ENCODE measurements at places on chromosomes 12 and 14. TPM values are rescaled to one million over a fixed set of nuclear protein-coding genes. Genes with fewer than 3 reads are reported as not detected.
A peak's percentile ranks its signal among the peaks of the same experiment; 100 is the strongest.

SYCP3 gene
- 0.10 TPM for total RNA-seq

IFNG gene
- total RNA-seq, result 0.20 TPM

PROX2 gene
- total RNA-seq, result not detected

LRIG3 gene
- 241 TPM for total RNA-seq

TMTC1 gene
- total RNA-seq, result 21.9 TPM

TBX3 gene
- 14.7 TPM for total RNA-seq

VSX2 gene
- total RNA-seq, result not detected

MMP14 gene
- total RNA-seq, result 171 TPM

PIWIL1 gene
- 0.10 TPM for total RNA-seq

ARHGAP9 gene
- 5.0 TPM for total RNA-seq

HOXC11 gene
- total RNA-seq, result 2.4 TPM

PZP gene
- total RNA-seq, result 0.20 TPM

KSR2 gene
- 0.10 TPM for total RNA-seq

LPAR5 gene
- total RNA-seq, result 1.7 TPM

COCH gene
- 7.9 TPM for total RNA-seq

DNA sequence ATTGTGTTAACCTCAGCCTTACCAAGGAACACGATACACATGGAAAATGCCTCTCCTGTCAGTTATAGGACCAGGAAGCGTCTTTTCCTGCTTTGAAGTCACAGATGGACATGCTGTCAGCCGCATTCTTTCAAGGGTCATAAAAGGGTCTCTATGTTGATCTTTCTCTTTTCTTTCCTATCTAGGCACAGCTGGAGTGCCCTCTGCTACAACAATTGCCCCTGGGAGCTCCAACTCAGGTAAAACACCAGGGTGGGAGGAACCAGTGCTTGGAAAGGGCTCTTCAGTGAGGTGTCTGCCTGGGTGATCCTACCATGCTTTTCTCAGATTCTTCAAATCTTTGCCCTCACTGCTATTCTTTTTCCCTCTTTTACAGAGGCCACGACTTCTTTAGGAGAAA lies 157.4 kb upstream of the CNTN1 start:
- DNase-seq, result no peak

DNA sequence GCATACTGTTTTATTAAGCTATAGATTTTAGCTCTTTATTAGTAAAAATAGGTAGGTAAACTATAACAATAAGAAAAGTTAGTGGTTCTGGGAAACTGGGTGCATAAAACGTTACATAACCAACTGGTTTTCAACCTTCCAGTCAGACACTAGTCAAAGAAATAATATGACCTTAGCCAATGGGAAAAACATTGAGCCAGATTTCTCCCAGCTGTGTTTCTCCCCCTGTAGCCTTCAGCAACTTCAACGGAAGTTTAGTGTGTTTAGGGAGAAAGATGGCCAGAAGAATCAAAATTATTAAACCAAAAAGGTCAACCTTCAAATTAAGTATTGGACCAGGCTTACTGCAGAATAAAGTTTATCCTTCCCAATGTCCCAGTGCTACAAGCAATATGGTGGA lies 283.5 kb upstream of the DIO2 start:
- no peak for DNase-seq

DNA sequence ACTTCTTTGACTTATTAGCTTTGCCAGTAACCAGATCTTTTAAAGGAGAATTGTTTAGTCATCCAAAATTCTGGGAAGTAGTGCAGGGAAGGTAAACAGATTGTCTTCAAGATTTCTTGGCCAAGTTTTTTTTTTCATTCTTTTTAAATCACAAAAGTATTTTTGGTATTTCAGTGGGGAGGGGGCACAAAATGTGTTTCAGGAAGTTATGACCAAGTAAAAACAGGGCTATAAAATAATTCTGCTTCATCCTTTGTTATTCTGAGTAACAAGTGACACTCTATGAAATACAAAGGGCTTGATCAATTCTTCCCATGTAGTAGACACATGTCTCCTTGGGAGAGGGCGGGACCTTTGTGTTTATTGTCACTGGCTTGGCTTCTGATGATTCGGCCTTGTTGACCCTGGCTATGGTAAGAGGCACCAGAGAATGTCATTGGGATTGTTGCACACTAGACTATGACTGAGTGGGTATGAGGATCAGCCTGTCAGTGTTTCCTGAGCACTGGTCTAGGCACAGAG lies 55.4 kb downstream of the SUSD6 start:
- peak; percentile 17 for DNase-seq

DNA sequence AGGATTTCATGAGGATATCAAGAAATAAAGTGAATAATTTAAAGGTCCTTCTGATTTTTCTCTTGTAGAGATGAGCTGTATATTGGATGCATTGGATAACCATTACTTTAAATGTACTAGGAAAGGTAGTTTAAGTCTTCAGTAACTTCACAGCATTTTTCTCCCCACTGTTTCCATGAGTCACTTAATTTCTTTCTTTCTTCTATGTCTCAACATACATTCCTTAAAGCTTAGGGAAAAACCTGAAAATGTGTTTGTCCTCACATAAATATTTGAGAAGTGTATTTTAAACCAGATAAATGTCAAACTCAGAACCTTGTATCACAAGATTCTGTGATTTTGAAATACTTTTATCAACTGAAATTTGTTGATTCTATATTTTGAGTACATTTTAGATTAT lies 1970.2 kb upstream of the FLRT2 start:
- no peak for DNase-seq

- DNase-seq, result no peak
Observed at GRCh38 chr14:19801118-19801464, 2.5 kb upstream of the OR4N2 start.

DNA sequence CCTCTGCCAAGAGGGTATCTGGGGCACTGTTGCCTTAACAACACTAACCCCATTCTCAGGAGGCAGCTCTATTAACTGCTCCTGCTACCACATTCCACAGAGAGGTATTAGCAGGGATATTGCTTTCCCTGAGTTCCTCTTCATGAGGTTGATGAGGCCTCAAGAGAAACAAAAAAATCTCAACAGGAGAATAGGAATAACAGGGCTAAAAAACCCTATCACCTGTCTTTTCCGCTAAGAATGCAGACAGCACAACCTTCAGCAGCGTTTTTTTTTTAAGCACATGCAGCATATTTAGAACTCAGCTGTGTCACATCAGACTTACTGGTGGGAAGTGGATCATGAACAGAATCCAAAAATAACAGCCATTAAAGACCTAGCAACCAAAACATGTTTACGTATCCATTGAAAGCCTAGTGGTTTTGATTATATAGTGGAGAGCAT lies 29.2 kb downstream of the ATF7 start:
- peak; percentile 80 for DNase-seq

- DNase-seq, result peak; percentile 35
Observed at GRCh38 chr12:2052826-2053678, at the start of gene CACNA1C. CACNA1C (plus strand) TSS chr12:2052987; CDS start chr12:2053563, 576 bp downstream.

GRCh38 chr12:40152783-40153383 lies 47.0 kb upstream of the SLC2A13 start:
- DNase-seq, result peak; percentile 16

- peak; percentile 74 for DNase-seq
Observed at GRCh38 chr14:98946940-98947339, 325.1 kb downstream of the BCL11B start.

GRCh38 chr12:69623970-69624369 lies 13.3 kb upstream of the LRRC10 start:
- no peak for DNase-seq

GRCh38 chr14:29893989-29894388 lies 33.7 kb downstream of the PRKD1 start:
- DNase-seq, result no peak

DNA sequence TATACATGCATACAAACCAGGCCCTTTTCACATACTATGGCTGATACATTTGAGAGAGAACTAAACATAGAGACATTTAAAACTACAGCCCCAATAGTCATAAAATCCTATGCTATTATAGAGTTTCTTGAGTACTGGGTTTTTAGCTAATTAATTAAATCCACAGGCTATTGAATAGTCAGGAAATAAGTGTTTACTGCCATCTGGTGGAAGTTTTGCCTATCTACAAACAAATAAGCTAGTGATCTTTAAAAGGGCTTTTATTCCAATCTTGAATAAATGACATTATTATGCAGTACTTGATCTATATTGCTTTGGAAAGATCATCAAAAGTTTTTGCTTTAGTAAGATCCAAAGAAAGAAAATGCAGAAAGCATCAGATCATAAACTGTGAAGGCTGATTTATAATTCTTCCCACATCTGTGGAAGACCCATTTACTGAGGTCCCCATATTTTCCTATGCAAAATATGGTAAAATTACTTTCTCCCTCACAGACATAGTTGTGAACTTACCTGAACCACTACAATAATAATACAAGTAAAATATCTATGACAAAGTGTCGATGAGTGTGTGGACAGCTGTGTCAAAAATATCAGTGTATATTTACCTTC lies 131.3 kb downstream of the ITPR2 start:
- DNase-seq, result peak; percentile 40

DNA sequence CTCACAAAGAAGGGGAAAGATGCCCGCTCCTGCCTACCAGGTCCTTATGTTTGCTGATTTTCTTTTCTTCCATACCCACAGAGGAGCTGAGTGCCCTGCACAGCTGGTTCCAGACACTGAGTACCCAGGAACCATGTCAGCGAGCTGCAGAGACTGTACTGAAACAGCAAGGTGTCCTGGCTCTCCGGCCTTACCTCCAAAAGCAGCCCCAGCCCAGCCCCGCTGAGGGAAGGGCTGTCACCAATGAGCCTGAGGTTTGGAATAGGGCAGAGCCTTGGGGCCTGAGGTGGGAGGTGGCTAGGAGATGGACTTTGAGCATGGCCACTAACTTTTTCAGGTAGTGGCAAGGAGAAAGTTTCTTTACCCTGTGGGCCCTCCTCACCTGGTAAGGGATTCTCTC lies 2.3 kb downstream of the MARS1 start:
- no peak for DNase-seq

DNA sequence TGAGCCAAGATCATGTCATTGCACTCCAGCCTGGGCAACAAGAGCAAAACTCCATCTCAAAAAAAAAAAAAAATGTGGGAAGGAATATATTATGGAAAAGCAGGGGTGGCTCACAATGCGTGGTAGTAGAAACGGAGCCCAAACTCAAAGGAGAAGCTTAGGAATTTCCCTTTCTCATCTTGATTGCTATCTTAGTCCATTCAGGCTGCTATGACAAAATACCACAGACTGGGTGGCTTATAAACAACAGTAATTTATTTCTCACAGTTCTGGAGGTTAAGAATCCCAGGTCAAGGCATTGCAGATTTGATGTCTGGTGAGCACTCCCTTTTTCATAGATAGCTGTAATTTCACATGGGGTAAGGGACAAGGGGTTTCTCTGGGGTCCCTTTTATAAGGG lies 153.8 kb upstream of the KRR1 start:
- no peak for DNase-seq

GRCh38 chr12:113114447-113115178 lies 20.9 kb downstream of the RASAL1 start:
- no peak for DNase-seq

GRCh38 chr12:9248435-9248834 lies 40.2 kb upstream of the PZP start:
- no peak for DNase-seq

GRCh38 chr14:23929822-23930294 lies 23.7 kb upstream of the DHRS4 start:
- no peak for DNase-seq

- no peak for DNase-seq
Observed at GRCh38 chr14:75395862-75396261, 32.0 kb upstream of the JDP2 start.

- no peak for DNase-seq
Observed at GRCh38 chr12:22796941-22797630, 172.1 kb downstream of the ETNK1 start.

- no peak for DNase-seq
Observed at GRCh38 chr14:27727251-27727770, 1039.3 kb upstream of the FOXG1 start.

GRCh38 chr14:88983755-88984154 lies 159.3 kb downstream of the TTC8 start:
- DNase-seq, result no peak

DNA sequence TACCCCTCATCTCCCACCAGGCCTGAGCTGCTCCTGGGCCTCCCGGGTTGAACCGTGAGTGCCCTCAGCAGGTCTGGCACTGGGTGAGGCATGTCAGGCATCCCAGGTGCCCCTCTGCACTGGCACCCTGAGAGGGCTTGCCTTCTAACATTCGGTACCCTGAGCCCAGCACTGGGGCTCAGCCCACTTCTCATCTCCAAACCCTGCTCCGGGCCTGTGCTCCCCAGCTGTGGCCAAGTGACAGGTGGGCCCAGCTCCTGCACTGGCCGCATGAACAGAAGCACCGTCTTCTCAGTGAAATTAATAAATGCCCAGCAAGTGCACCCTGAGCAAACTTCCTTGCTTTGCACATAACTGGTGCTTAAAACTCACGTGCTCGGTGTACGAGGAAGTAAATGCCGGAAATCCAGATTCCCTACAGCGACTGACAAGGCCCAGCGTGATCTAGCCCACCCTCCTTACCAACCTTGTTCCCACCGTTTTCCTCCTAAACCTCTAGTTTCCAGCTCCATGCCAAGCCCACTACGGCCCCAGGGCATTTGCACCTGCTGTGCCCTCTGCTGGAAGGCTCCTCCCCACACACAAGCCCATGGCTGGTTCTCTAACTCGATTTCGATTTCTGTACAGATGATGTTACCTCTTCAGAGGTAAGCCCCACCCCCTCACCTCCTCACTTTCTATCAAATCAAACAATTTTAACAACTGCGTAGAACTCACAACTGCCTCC lies 115.2 kb upstream of the NCOR2 start:
- no peak for DNase-seq

Measured in skin of body (tissue), 3 donors.